ENCODE measurements at places on chromosomes 6 and 20. TPM values are rescaled to one million over a fixed set of nuclear protein-coding genes. Genes with fewer than 3 reads are reported as not detected.

The VGLL2 gene
- not detected for polyA plus RNA-seq

The CCM2L gene
- not detected for polyA plus RNA-seq

The TCP11 gene
- not detected for polyA plus RNA-seq

The ARMH2 gene
- 0.34 TPM for polyA plus RNA-seq

The SNRNP48 gene
- polyA plus RNA-seq, result 6.0 TPM

The NKAIN4 gene
- not detected for polyA plus RNA-seq

The ZSCAN12 gene
- 0.79 TPM for polyA plus RNA-seq

The ZNF165 gene
- not detected for polyA plus RNA-seq
